Dermis microvascular lymphatic vessel endothelial cell (primary cell): ENCODE measurements at places on chromosomes 1 and 21. TPM values are rescaled to one million over a fixed set of nuclear protein-coding genes. Genes with fewer than 3 reads are reported as not detected.

Gene ELAVL4
- total RNA-seq: under 0.01 TPM in 1 of 2 replicates, not detected in the other

Gene GSTM5
- 0.25 TPM in 1 of 2 replicates, not detected in the other for total RNA-seq

Gene IL20
- not detected in 2 replicates for total RNA-seq

Gene SH2D2A
- total RNA-seq: 0.13 TPM in 1 of 2 replicates, not detected in the other

Gene TCHH
- under 0.01 TPM in 2 replicates for total RNA-seq

Gene HMCN1
- 4.0 and 21.5 TPM in 2 replicates for total RNA-seq

Gene DNAJC28
- 0.89 and 1.2 TPM in 2 replicates for total RNA-seq

Gene CDK11A
- total RNA-seq: 2.8 and 11.4 TPM in 2 replicates

Gene RCSD1
- 21.4 and 28.8 TPM in 2 replicates for total RNA-seq

Gene C1orf185
- total RNA-seq: not detected in 2 replicates

Gene ADAMTS4
- 12.5 and 15.8 TPM in 2 replicates for total RNA-seq

Gene WDR64
- not detected in 2 replicates for total RNA-seq

Gene SPRR2B
- total RNA-seq: not detected in 2 replicates

Gene GJA9
- not detected in 2 replicates for total RNA-seq

Gene CACNA1S
- not detected in 2 replicates for total RNA-seq

Gene LCE3E
- total RNA-seq: not detected in 2 replicates
